Stimulated activated CD4-positive, alpha-beta T cell treated with anti-CD3 and anti-CD28 coated beads, Interleukin-1b, Interleukin-23, amount 100 ng/mL, for 1 hour (primary cell): ENCODE measurements at places on chromosomes 5 and 9.
A peak's percentile ranks its signal among the peaks of the same experiment; 100 is the strongest.

DNA sequence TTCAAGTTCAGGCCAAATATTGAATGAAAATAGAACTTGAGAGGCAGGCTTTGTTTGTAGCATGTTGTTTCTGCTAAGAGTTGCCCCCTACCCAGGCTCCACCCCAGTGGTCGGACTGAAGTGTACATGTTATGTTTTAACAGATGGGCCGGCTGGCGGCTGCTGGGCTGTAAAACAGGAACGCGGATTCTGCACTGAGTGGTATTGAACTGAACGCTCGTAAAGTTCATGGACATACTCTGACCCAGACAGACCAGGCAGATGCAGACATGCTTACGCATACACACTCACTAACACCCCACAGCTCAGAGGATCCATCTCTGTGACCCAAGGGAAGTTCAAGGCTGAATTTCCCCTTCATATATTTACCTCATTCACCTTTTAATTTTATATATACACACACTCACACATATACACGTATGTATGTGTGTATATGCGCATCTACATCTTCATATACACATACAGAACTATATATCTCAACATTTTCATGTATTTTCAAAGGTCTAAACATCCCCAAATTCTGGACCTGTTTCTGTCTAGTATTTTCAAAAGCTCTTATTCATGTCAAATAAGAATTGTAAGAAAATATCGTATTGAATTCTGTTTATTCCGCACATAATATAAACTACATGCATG is 1.4 kb downstream of the MARCHF3 start:
- no peak for DNase-seq

DNA sequence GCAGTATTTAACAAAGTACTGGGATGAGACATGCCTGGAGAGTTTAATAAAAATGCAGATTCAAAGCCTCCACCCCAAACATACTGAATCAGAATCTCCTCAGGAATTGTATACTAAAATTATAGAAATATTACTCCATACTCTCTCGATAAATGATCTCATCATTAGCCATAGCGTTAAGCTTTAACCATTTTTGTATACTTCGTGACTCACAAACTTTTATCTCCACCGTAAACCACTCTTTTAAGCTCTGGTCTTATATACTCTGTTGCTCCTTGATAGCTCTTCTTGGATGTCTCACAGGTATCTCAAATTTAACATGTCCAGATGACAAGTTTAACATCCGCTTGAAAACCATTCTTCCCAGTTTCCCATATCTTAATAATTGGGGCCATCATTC is 327.8 kb downstream of the ADGRV1 start:
- no peak for DNase-seq

GRCh38 chr5:55547781-55548180 is 13.0 kb upstream of the PLPP1 start:
- no peak for DNase-seq

- no peak for DNase-seq
Measured at GRCh38 chr9:33197279-33198152, 30.4 kb upstream of the B4GALT1 start.

DNA sequence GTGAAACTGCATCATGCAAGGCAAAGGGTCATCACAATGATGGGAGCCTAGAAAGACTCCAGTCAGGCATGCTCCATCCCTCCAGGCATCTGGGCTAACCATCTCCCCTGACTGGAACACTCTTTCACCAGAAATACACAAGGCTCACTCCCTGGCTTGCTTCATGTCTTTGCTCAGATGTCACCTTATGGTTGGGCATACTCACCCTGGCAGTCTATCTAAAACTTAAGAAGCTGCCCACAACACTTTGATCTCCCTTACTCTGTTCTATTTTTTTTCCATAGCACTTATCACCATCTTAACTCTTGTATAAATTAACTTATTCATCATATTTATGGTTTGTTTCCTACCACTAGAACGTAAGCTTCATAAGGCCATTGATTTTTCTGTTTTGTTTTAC is 90.0 kb downstream of the SPEF2 start:
- no peak for DNase-seq

GRCh38 chr5:127834094-127834531 is 130.9 kb downstream of the CCDC192 start:
- no peak for DNase-seq

- no peak for DNase-seq
Measured at GRCh38 chr5:111839438-111839837, 82.4 kb upstream of the NREP start.

DNA sequence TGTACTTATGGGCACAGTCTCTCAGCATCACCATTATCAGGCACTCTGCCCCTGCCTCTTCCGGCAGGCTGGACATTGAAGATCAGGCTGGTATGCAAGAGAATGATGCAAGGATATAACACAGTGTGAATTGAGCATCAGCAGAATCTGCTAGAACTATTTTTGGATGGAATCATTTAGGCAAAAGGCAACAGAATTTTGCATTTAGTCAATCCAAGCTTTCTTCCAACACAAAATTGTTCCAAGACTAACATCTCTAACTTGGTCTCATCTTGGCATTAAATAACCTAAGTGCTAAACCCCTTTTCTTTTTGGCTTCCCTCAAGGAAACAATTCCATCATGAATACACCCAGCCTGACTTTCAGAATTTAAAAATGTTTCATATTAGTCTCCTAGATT is 339.9 kb downstream of the PRELID2 start:
- DNase-seq = no peak

- no peak for DNase-seq
Measured at GRCh38 chr5:15621094-15621493, 121.1 kb downstream of the FBXL7 start.

GRCh38 chr9:137067860-137068538 is 2.4 kb downstream of the SAPCD2 start:
- peak; percentile 81 for DNase-seq

DNA sequence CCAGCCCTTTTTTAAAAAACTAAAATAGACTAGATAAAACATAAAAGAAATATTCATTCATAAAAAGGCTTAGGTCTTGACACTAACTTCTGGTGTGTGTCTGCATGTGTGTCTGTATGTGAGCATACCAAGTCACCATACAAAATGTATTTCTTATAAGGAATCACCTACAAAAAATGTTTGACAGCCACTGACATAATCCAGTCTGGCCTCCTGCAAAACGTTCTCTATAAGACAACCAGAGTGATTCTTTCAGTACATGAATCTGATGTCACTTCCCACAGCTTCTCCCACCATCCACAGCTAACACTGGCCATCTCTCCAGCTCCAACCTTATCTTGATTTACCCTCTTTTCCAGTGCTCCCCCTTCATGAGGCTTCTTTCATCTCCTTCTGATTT is 192.3 kb downstream of the TLE1 start:
- no peak for DNase-seq

DNA sequence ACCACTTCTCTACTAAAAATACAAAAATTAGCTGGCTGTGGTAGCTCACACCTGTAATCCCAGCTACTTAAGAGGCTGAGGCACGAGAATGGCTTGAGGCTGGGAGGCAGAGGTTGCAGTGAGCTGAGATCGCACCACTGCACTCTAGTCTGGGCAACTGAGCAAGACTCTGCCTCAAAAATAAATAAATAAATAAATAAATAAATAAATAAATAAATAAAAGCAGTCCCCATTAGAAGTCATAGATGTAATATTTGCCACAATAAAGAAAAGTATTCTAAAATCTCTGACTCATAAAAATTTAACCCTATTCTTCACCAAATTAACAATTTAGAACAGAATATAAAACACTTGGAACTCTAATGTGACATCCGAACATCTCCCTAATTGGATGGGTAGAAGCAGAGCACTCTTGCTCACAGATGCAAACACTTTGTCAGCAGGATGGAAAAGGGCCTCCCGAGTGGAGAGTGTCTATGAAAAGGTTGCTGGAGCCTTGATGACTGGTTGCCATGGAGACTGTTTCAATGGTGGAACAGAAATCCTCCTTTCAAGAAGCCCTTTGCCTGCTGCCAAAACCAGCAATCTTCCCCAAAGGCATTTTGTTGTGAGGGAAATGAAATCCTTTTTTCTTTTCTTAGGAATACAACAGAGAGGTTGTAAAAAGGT is 38.9 kb upstream of the TRAF1 start:
- DNase-seq = no peak

- no peak for DNase-seq
Measured at GRCh38 chr9:28034242-28034641, 461.0 kb upstream of the C9orf72 start.

- no peak for DNase-seq
Measured at GRCh38 chr5:175859422-175859821, 12.0 kb upstream of the CPLX2 start.

- no peak for DNase-seq
Measured at GRCh38 chr5:73827106-73827450, 201.1 kb downstream of the ARHGEF28 start.

- no peak for DNase-seq
Measured at GRCh38 chr9:13915131-13915530, 398.8 kb downstream of the NFIB start.

- no peak for DNase-seq
Measured at GRCh38 chr5:180155365-180155926, 53.6 kb downstream of the RASGEF1C start.

DNA sequence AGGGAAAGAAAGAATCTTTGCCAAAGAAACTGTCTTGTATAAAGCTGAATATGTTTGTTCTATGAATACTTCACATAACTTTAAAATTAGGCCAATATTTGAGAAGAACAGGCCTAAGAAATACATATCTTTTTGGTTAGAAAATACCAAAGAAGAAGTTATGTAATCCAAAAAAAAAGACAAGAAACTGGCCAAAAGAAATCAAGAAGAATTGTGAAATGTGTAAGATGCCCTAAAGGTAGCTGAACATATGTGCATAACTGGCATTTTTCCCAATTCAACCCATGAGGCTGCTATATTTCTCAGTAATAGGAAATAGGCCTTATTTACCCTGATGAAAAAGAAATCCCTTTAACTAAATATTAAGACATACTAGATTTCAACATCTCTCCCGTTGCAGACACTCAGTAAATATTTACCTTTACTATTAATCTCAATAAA is 290.0 kb downstream of the CETN3 start:
- DNase-seq = no peak

- no peak for DNase-seq
Measured at GRCh38 chr9:130942679-130943078, 3.6 kb upstream of the FIBCD1 start.

- no peak for DNase-seq
Measured at GRCh38 chr9:129136446-129137035, 25.3 kb downstream of the PTPA start.

DNA sequence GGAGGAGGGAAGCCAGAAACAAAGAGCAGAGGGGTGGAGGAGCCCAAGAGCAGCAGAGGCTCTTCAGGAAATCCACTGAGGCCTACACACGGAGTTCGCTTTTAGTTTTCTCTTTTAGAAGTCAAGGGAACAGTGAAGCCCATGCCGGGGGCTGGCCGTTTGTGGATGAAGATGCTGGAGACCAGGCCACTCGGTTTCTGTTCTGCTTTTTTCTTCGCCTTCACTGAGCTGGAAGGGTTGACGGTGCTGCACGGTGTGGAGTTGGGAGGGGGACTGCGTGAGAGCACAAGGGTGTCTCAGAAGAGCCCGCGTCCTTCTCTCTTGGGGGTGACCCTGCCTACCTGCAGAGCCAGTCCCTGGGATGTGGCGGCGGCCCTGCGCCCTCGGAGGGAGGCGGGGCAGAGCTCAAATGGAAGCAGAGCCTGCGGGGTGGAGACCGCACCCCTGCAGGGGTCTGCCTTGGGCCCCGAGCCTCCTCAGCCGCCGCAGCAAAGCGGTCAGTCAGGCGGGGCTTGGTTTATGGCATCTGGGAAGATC is 68.5 kb upstream of the CACNA1B start:
- DNase-seq = no peak

DNA sequence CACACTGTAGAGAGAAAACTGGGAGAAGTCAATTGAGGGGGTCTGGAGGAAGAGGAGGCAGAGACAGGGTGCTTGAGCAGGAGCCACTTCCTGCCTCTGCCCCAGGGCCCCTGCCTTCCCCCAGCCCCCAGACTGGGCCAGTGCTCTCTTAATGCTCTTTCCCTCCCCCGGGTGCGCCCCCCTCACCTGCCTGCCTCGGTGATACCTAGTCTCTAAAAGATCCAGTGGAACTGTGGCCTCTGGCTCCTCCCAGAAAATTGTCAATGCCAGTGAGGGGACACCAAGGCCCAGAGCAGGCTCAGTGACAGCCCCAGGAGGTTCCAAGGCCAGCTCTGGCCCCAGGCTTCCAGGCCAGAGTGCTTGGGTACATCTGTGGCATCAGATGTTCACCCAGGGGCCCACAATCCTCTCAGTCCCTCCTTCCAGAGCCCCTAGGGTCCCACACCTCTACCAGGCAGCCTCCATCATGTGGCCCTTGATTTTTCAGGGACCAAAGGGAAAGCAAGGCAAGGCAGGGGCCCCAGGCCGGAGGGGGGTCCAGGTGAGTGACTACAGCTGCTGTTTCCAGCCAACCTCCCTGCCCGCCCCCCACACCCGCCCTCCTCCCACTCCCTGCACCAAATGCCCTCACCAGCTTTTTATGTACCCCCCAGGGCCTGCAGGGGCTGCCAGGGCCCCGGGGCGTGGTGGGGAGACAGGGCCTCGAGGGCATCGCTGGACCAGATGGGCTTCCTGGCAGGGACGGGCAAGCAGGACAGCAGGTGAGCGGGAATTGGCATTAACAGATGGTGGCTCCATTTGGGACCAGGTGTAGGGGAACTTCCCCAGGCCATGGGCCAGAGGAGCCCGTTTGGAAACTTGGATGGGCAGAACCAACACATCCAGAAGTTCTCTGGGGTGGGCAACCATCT is 33.1 kb upstream of the ORM1 start:
- no peak for DNase-seq

GRCh38 chr5:114332925-114333324 is 28.9 kb upstream of the KCNN2 start:
- no peak for DNase-seq

- DNase-seq = no peak
Measured at GRCh38 chr5:359301-359897, 37.9 kb downstream of the AHRR start.

GRCh38 chr9:26746357-26747072 is 146.1 kb downstream of the CAAP1 start:
- DNase-seq = no peak

GRCh38 chr5:45779874-45780671 is 83.9 kb upstream of the HCN1 start:
- no peak for DNase-seq

DNA sequence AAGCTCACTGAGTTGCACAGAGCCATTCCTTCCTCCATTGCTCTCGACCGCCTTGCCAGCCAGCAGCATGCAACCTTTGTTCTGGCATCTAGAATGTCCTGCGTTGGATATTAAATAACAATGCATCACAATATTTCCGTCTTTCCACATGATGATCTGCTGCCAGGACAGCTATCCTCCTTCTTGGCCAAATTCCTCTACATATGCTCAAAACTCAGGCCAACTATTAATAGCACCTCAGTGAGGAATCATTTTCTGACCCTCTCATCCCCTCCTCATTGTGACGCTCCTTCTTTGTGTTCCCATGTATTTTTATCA is 128.6 kb downstream of the MYO10 start:
- no peak for DNase-seq

- DNase-seq = no peak
Measured at GRCh38 chr9:101028346-101029314, at the start of gene PLPPR1. PLPPR1 (plus strand) TSS chr9:101028727.

GRCh38 chr5:128014578-128014977 is 69.0 kb upstream of the SLC12A2 start:
- no peak for DNase-seq
